ENCODE measurements at places on chromosomes 4 and X.

GRCh38 chr4:148770377-148770776 lies 328.2 kb upstream of the NR3C2 start:
- DNase-seq, result no peak

GRCh38 chrX:28205126-28205525 lies 223.9 kb upstream of the DCAF8L1 start:
- DNase-seq, result no peak

DNA sequence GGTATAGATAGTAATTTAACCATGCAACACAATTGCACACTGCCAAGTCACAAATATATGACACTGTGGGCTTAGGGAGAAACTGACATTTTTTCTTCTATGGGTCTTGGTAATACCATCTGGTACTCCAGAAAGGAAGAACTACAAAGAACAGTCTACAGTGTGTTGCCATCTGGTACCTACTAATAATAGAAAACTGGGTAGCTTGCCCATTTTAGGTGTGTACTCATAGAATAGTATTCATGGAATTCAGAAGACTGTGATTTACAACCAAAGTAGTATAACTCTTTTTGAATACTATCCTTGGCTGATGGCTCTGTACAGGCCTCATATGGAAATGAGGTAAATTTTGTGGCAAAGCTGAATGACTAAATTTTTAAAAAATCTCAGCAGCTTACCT lies 132.6 kb upstream of the RPS6KA6 start:
- DNase-seq, result no peak

DNA sequence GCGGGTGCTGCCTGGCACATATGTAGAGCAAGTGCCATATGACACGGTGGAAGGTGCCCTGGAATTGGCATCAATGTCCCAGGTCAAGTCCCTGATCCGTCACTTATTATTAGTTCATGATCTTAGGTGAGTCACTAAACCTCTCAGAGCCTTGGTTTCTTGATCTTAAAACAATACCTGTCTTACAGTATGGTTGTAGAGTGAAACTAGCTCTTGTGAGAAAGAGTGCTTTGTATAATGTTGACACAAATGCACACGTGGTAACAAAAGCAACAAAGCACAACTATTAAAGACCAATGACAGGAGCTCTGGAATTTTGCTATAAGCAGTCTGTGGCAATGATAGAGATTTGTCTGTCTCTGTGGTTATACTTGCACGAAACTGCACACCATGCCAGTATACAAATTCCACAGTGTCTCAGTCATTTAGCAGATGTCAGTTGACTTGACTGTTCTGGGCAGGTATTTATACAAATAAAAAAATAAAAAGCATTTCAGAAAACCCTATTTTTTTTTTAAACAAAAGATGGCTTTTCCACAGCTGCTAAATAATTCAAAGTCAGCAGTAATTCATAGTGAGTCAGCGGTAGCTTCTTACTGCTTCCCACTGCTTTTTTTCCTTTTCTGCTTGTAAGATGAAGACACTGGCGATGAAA lies 19.7 kb upstream of the ACSL1 start:
- no peak for DNase-seq

DNA sequence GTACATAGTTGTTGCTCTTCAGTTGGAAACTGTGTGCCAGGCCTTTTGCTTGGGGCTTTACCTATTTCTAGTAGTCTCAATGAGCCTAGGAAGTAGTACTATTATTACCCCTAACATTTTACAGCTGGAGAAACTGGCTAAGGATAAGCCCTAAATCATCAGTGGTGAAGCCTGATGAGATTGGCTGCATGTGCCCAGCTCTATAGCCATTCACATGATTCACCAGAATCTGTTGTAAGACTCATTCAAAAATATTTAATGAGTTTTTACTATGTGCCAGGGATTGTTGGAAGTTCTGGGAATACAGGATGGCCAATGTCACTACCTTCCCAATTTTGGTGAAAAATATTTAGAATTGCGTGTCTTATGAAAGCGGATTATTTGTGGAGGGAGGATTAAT lies 2.8 kb downstream of the KIT start:
- DNase-seq, result no peak

- DNase-seq, result no peak
These were observed 1452.6 kb downstream of the PCDH7 start for GRCh38 chr4:32172761-32173160.

- DNase-seq, result no peak
These were observed 67.1 kb downstream of the LRP2BP start for GRCh38 chr4:185328586-185328985.

GRCh38 chr4:20724915-20725314 lies 24.7 kb downstream of the PACRGL start:
- no peak for DNase-seq
